ENCODE measurements at places on chromosomes 3 and 15.

DNA sequence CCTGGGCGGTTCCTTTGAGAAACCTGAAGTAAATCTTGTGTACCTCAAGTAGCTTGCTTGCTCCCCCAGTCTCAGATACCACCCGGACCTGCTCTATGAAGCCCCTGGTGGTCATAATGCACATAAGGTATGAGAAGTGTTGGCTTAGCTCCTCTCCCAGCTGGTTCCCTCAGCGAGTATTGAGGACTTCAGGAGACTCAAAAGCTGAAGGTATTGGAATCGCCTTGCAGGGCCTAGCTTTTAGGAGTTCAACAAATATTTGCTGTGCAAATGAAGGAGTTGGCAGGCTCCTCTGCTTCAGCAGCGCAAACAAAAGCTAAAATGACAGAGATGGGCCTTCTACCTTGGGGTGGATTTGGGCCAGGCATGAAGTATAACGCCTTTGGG lies 1.7 kb downstream of the CMTM8 start:
- peak; percentile 45 for DNase-seq

GRCh38 chr3:23331141-23331935 lies 128.2 kb downstream of the UBE2E2 start:
- no peak for DNase-seq

DNA sequence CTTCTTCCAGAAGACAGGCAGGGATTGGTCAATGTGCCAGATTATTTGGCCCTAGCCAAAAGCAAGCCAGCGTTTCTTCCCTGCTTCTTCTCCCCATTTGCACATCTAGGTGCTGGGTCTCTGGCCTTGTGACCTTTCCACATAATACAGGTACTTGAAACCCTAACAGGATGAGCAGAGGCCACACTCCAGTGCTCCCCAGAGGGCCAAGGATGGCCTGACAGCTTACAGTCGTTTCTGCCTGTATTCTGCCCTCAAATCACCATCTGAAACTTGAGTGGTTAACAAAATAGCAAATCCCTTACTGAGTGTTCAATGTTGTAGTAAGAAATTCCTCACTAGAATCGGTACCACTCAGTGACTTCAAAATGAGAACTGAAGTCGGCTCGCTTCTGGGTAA lies 29.1 kb downstream of the MKRN2 start:
- no peak for DNase-seq

GRCh38 chr3:55631766-55632331 lies 144.7 kb upstream of the WNT5A start:
- no peak for DNase-seq

DNA sequence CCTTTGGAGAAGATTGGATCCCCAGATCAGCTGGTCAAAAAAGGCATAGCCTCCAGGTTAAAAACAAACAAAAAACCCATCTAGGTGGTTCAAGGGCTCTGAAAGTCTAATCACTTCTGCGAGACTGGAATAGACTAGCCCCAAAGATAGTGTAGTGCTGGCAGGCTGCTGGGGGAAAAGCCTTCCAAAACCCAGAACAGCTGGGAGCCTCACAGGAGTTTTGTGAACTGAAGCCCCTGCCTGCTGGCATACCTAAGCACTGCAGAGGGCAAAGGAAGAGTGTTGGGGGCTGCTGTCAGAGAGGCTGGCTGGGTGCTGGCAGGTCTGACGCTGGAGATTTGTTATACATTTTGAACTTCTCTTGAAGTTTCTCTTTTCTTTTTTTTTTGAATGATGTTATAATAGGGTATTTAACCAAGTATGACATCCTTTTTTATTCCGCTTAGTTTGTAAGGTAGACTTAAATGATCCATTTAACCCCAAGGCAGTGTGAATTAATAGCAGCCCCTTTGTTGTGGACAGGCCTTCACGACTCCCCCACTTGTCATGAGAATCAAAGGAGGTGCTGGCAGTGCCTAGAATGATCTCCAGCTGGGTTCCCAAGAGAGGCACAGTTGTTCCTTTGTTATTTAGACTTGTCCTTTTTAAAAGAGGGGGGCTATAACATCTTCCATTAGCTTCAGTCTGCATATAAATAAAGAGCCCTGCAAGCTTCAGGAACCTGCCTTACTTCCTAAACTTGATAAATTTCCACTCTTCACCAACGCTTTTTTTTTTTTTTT lies 53.9 kb downstream of the CRTC3 start:
- no peak for DNase-seq

DNA sequence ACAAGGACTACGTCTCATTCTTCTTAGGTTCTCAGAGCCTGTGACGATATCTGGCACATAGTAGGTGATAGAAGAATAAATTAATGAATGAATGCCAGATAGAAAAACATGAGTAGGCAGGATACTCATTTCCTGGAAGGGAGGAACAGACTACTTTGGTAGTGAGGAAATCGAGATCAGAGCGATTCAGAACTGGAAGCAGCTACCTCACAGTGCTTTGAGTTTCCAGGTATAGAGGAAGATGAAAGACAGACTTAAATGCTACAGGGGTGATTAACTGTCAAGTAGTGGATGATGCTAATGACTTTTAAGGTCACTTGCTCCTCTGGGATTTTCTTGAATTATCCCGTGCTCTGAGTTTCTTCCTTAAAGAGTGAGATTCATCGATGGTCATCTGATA lies 951.5 kb upstream of the CFAP20DC start:
- no peak for DNase-seq

DNA sequence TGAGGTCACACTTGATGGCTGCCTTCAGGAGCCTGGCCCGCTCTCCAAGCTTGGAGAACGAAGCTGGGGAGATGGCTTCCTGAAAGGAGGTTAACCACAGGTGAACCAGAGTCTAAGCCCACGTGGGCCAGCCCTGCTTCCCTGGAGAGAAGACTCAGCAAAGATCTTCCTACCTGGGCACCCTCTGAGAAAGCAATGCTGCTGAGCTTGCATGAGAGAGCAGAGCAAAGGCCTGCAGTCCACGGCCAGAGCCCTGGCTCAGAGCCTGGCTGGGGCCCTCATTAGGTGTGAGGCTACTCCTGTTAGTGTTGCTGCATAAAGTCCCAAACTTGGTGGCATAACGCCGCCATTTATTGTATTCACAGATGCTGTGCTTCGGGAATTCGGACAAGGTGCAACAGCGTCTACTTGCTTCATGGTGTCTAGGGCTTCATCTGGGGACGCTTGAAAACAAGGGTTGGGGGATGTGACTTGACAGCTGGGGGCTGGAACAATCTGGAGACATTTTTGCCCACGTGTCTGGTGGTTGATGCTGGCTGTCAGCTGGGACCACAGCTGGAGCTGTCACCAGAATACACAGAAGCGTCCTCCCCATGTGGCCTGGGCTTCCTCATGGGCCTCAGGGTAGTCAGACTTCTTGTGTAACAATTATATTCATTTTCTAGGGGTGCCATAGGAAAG lies 87.9 kb upstream of the MEF2A start:
- no peak for DNase-seq

- DNase-seq = no peak
Observed at GRCh38 chr15:73910522-73911303, 15.5 kb upstream of the LOXL1 start.

DNA sequence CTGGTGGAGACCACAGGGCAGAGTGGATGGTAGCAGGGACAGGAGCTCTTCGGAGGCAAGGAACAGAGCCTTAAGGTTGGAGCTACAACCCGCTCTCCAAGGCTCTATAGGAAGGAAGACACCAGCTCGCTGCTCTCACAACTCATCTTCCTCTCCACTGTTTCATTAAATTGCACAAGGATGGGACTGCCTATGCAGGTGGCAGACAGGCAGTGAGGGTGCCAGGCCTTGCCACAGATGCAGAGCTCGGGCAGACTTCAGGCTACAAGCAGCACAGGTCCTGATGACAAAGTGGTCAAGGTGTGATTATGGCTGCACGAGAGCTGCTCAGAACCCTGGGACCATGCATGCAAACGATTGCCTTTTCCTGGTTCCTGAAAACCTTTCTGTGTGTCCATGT lies 144.6 kb downstream of the FOXP1 start:
- no peak for DNase-seq

DNA sequence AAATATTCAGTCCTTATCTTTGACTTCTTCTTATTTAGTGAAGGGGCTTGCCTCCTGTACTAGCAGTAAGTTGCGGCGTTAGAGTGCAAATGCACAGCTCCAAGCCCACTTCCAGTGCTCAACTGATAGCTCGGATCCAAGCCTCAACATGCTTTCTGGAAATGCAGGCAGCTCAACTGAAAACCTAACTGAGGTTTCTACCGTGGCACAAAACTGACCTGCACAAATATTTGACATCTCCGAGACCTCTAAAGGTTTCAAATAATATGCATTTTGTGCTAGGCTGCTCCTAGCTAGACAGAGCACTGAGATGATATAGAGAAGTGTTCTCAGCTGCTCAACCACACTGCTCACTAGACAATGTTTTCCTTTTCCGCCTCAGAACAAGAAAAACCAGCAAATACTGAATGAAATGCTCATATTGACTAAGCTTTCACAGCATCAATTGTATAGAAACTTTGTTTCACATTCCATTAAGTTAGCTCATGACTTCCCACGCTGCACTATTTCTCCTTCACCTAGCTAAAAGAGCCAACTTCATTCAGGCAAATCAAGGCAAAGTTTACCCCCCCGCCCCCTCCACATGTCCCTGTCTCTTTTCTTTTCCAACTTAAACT lies 822 bp downstream of the ZNF385D start:
- DNase-seq = no peak

DNA sequence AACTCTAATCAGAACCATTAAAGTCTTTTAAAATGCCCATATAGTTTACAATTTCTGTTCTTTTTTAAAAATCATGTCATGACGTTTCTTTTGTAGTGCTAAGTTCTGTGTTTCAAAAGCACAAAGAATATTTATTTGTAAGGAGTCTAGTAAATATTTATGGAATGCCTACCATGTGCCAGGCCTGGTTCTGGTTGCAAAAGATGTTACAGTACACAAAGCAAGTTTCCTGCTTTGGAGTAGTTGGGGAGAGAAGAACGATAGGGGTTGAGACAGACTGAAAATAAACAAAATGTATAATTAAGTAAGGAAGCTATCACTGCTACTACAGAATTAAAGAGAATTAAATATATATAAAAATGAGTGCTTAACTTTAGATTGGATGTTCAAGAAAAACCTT lies 86.8 kb upstream of the CMSS1 start:
- no peak for DNase-seq

GRCh38 chr3:31067004-31067403 lies 172.5 kb upstream of the GADL1 start:
- DNase-seq = no peak

GRCh38 chr3:134971306-134971705 lies 176.2 kb downstream of the EPHB1 start:
- no peak for DNase-seq

- DNase-seq = no peak
Observed at GRCh38 chr15:95715906-95716656, 614.4 kb upstream of the NR2F2 start.

DNA sequence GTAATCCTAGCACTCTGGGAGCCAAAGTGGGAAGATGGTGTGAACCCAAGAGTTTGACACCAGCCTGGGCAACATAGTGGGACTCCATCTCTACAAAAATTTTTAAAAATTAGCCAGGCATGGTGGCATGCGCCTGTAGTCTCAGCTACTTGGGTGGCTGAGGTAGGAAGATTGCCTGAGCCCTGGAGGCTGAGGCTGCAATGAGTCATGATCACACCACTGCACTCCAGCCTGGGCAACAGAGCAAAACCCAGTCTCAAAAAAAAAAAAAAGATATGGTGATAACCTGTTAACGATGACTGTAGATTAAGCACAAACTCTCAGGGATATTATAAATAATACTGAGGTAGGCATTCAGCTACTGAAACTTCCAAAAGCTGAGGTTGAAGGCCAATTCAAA lies 107.5 kb downstream of the SLC49A4 start:
- no peak for DNase-seq

GRCh38 chr3:159536876-159537275 lies 451.8 kb upstream of the IL12A start:
- DNase-seq = no peak

GRCh38 chr3:62048577-62048976 lies 324.8 kb downstream of the FEZF2 start:
- no peak for DNase-seq

- no peak for DNase-seq
Observed at GRCh38 chr3:57279685-57280084, 12.8 kb downstream of the ASB14 start.

DNA sequence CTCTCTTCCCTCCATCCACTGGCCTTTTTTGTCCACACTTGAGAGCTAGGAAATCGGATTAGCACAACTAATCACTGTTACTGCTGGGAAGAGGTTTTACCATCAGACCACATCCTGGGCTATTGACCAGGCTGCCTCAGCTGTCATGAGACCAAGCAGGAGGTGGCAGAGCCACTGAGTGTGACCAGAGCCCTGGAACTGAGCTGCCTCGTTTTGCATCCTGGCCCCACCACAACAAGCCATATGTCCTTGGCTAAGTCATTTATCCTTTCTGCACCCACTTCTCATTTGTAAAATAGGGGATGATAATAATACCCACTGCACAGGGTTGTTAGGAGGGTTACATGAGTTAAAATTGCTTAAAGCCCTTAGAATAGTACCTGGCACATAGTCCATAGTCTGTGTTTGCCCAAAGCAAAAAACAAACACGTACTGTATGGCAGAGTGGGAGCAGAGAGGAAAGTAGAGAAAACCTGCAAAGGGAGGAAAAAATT lies 34.1 kb downstream of the TMEM158 start:
- no peak for DNase-seq

Data from activated naive CD4-positive, alpha-beta T cell treated with anti-CD3 and anti-CD28 coated beads, Interleukin-2, amount 50 U/mL, for 72 hours (primary cell).